ENCODE measurements at places on chromosomes 4 and X. TPM values are rescaled to one million over a fixed set of nuclear protein-coding genes. Genes with fewer than 3 reads are reported as not detected.

The SHROOM4 gene
- 8.9 TPM for total RNA-seq

The S100P gene
- 1.1 TPM for total RNA-seq

The RBMX2 gene
- total RNA-seq = 11.4 TPM

The CYP4V2 gene
- total RNA-seq = 28.3 TPM

The ZNF157 gene
- not detected for total RNA-seq

The IBSP gene
- not detected for total RNA-seq

- peak; percentile 72 for DNase-seq
These were observed 53.8 kb downstream of the ZFYVE28 start for GRCh38 chr4:2364654-2365053.

DNA sequence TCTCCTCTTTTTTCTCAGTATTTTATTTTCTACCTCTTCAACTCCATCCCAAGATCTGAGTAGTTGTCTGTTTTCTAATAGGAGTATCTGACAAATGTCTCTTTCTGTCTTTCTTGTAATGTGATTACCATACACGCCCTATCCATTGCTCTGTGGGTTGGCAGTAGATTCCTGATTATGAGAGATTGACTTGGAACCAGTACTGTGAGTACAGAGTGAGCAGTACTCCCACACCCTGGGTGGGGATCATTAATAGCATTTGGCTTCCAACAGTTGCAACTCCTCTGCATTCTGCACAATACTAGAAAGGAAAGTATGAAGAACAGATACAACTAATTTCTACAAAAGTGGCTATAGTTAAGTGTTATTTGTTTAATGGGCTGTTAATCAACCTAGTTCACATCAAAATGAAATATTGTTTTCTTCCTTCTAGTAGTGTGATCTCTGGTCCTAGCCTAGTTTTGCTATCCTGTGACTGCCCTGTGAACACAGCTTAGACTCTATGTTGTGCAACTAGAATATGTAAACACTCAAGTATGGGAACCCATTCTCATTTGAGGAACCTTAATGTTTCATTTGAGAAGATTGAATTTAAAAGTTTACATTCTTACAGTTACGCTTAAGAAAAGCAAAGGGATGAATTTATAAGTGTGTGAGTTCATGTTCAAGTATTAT lies 112.9 kb downstream of the PTPN13 start:
- DNase-seq = no peak

DNA sequence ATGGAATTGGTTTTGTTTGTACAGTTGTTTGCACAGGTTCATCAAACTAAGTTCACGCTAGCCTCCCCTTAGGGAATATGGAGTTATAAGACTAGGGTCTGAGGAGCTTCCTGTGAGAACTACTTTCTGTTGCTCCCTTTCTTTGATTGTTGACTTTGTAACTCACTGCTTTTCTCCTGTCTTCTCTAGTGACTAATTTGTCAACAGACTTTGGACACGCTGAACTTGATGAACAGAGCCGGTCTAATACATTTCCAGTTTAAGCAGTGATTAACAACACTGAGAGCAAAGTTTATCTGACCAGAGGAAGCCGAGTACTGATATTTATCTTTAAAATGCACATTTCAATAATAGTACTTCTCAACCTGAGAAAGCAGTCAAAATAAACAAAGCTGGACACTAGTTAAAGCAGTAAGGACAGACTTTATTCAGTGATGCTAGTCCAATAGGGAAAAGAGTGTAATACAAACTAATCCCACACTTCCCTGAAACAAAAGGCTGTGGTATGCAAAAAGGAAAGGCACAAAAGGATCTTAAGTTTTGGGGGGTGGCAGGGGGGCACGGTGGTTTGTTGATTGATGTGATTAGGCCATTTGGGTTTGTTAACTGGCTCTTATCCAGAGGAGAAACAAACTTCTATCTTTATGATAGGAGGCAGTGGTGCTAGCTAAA lies 2.7 kb upstream of the NUDT9 start:
- no peak for DNase-seq

DNA sequence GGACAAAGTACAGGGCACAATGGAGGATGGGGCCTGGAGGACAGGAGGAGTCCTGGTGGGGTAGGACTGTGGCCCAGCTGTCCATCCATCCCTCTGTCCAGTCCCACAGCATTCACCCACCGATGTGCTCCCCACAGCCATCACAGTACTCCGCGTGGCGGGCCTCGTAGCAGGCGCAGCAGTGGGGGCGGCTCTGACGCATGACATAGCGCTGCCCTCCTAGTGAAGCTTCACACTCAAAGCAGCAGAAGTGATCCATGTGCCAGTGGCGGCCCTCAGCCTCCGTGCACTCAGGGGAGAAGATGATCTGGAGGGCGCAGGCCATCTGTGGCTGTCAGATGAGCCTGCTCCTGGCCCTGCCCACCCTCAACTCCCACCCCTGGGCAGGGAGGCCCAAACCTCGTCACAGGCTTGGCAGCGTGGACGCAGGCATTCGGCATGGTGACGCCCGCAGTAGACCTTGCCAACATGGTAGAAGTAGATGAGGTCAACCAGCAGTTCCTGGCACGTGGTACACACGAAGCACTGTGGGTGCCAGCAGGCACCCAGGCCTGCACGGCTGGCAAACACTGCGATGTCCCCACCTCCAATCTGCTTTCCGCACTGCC lies 6.3 kb downstream of the PLP2 start:
- DNase-seq = no peak
